ENCODE measurements at places on chromosomes 6 and 20.

GRCh38 chr6:151877458-151877857, 70.0 kb downstream of the ESR1 start:
- DNase-seq, result no peak

DNA sequence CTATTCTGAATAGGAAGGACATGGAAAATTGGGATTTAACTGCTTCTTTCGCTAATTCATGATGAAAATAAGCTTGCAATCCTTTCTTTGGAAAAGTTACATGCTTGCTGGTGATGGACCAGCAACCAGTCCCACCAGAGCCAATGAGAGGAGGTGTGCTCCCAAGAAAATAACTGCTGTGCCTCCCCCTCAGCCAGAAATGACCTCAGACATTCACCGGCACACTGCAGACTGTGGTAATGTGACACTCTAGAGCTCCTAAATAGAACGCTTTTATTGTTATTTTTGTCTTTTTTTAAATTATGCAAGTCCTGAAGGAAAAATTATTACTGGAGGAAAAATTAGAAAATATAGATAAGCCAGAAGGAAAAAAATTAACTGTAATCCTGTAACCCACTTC, 2.6 kb downstream of the PYGB start:
- DNase-seq, result no peak

GRCh38 chr20:52496191-52496590, 304.6 kb upstream of the ZFP64 start:
- DNase-seq, result no peak

DNA sequence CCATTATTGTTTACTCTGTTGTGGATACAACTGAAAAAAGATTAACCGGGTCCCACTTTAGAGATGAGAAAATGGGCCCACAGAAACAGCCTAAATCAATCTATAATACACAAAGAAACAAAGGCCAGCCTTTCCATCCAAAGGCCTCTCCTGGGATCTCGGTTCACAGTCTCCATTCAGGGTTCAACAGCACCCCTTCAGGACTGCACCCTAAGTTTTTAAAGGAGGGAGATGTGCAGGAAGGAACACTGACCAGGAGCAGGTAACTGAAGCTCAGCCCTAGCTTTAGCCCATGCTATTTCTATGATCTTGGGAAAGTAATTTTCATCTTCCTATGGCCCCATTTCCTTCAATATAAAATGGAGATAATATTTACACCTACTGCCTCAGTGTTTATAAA, 147.7 kb downstream of the BTBD9 start:
- DNase-seq, result no peak

All from effector CD8-positive, alpha-beta T cell (primary cell).